Fibroblast of skin of left quadriceps (primary cell): ENCODE measurements at places on chromosomes 3 and 15.

GRCh38 chr3:114420072-114420471, 126.2 kb downstream of the TIGIT start:
- no peak for DNase-seq

DNA sequence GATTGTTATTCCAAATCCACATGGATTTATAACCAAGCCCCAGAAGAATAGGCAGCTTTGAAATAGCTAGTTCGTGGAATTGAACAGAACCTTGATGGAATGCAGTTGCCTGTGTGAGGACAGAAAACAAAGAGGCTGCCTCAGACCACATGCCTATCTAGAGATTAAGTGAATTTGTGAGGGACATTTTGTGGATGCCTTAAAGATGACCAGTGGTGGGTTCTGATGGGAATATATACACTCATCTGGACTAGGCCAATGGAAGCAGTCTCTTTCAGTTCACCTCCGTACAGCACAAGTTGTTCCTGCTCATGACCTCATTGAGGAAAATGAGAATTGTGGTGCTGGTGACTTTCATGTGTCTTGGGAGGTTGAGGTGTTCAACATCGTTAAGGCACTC, 63.2 kb upstream of the PYDC2 start:
- DNase-seq = no peak

DNA sequence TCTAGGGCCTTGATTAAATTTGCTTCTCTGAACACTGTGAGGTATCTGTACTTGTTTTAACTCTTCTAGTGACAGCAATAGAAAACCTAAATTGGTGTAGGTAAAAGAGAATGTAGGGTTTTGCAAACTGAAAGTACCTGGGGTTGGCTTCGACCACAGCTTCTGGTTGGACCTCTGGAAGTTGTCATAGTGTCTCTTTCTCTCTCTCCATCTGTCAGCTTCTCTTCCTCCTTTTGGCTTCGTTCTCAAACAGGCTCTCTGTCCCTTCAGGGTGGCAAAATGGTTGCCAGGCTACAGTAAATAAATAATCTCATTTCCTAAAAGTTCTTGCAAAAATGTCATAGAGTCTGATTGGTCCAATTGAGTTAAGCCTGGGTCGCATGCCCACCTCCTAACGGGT, 149.3 kb upstream of the CTDSPL start:
- no peak for DNase-seq

- DNase-seq = no peak
Measured at GRCh38 chr3:122031123-122031468, 9.0 kb upstream of the ILDR1 start.

- DNase-seq = peak; percentile 97
Measured at GRCh38 chr3:14144423-14145075, 19.7 kb downstream of the TMEM43 start.

DNA sequence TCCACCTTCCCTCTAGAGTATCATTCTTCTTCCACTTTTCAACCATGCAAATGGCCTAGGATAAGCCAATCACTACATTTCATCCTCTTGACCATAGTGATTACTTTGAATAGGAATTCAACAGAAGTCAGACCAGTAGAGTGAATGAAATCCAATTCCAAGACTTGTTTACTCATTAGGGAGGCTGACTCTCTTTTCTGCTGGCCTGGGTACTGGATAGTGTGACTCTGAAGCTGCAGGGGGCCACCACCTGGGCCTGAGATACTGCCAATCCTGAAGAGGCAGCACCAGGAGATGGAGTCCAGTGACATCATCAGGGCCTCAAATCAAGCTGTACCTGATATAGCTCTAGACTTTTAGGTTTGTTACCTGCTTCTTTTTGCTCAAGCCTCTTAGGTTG, 7.0 kb upstream of the FSTL1 start:
- no peak for DNase-seq

DNA sequence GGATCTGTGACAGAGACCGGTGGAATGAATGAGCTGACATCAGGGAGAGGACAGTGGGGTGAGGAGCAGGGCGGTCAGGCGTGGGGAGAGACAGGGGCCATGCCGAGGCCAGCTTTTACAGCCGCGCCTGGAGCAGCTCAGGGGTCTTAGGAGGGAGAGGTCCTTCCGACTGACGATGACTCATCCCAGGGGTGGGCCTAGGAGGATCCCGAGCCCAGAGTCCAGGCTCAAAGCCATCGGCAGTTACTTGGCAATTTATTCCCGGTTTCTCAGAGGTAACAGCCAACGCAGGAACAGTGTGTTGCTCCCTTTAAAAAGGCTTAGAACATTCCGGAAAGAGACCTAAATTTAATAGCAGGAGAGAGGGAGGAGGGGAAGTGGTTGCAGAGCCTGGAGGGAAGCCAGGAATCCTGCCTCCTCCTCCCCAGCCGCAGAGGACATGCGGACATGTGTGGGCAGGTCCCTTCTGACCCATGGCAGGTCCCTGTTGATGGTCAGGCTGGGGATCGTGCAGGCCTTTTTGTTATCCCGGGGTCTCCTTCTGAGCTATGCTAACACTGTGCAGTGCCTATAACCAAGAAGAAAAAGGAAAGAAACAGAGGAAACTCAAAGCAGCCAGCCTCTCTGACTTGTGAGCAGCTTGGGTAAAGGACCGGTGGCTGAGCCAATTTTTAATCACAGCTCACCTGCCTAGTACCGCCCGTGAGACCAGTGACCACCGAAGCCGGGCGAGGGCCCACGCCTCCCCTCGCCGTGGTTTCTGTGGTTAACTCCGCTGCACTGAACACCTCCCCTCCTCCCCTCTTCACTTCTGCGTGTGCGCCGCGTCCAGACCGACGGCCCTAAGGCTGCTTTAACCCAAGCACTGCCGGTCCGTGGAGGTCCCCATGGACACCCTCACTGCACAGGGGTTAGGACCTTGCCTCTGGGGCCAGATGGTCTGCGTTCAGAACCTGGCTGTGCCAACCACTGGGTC, 392.4 kb upstream of the PROK2 start:
- DNase-seq = no peak

- DNase-seq = no peak
Measured at GRCh38 chr15:51814606-51815005, 14.8 kb upstream of the TMOD3 start.

DNA sequence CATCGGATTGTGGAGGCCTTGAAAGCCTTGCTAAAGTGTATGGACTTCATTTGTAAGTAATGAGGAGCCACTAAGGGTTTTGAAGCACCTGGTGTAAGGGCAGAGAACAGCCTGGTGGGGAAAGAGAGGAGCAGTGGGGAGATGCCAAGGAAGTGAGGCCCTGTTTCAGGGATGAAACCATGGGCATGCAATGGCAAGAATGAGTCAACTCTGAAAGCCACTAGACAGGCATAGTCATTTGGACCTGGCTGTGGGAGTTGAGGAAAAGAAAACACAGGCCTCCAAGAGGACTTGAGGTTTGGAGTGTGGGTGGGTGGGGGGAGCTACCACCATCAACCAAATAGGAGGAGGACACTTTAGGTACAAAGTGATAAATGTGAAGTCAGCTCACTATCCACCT, 7.6 kb downstream of the XCR1 start:
- DNase-seq = no peak

GRCh38 chr3:59127071-59127470, 77.2 kb upstream of the CFAP20DC start:
- peak; percentile 54 for DNase-seq

- DNase-seq = no peak
Measured at GRCh38 chr3:10248984-10249748, 907 bp downstream of the TATDN2 start.

DNA sequence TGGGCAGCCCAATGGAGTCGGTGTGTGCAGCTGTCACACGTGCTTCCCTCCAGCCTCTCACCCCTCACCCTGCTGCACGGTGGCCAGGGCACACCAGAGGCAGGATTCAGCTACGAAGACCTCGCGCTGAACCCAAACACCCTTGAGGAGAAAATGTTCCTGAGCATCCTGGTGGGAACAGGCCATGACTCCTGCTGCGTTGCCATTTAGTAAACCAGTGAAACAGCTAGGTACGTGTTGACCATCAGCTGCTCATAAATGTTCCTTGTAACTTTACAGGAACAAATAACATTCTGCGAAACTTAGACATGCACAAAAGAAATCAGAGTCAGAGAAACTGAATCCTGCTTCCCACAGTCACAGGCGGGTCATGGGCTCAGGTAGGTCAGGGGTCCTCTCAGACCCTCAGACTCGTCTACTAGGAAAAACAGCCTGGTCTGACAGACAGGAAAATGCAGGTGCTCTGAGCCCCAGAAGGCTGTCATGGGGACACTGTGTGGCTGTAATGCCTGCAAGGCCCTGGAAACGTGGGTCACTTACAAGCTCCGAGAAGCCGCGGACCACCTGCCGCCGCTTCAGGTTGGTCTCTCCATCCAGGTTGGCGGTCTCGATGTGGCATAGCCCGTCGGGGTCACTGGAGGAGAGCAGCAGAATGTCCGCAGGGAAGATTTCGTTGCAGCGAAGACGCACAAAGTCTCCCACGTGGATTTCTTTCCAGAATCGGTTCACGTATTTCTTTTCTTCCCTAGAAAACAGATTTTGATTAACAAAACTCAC, 82.5 kb downstream of the ATP10A start:
- no peak for DNase-seq

- DNase-seq = no peak
Measured at GRCh38 chr15:71632576-71633195, 177.7 kb upstream of the NR2E3 start.

- DNase-seq = no peak
Measured at GRCh38 chr15:66644869-66645268, 57.2 kb upstream of the SMAD6 start.

GRCh38 chr3:10015461-10015904, 10.8 kb upstream of the FANCD2 start:
- peak; percentile 92 for DNase-seq
